Endodermal cell (in vitro differentiated cells): ENCODE measurements at places on chromosomes 13 and 19.

- DNase-seq: no peak
These were observed 159.5 kb upstream of the STARD13 start for GRCh38 chr13:33445024-33445423.

DNA sequence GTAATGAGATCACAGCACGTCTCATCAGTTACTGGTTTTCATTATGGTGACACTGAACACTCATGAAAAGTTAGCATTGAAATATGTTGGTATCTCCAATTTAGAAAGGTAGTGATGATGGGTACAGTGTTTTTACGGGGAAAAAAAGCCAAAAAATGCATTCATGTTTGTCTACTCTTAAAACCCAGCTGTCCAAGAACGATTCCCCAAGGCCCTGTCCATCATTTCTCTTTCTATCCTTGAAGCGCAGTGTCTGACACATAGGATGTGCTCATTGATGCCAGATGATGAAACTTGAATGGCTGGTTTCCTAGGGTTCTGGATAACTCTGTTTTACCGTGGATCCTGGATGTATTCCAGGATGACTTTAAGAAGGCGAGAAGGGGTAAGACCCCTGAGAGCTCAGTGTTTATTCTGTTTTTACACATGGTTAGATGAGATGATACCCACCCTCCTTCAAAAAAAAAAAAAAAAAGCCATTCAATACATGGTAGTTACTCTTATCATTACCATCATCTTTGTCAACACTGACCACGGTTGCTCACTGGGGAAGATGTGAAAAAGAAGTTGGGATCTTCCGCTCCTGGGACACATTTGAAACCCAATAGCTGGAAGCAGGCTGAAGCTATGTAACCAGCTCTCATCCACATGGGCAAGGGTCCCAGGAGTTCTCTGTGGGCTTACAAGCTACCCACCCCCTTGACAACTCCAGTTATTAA, 22.5 kb downstream of the SERP2 start:
- no peak for DNase-seq

DNA sequence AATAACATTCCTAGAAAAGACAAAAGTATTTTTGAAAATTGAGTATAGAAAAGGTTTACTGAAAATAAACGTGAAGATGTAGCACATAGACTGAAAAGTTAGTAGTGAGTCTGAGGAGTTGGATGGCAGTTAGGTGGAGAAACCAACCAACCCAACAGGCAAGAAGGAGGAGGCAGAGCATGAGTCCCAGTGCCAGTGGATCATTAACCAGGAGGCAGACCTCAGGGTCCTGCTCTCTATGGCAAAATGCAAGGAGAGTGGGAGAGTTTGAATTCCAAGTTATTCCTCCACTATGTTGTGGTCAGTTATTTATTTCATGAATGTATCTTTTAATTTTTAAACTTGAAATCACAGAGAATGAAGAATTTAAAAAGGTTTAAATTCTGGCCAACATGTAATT, 446.4 kb downstream of the GPC6 start:
- no peak for DNase-seq

GRCh38 chr13:103218253-103218652, 152.0 kb upstream of the SLC10A2 start:
- DNase-seq: no peak

GRCh38 chr13:58617880-58618665, 986.5 kb downstream of the PCDH17 start:
- DNase-seq: no peak

GRCh38 chr19:4069331-4069959, 2.7 kb upstream of the ZBTB7A start:
- DNase-seq: peak; percentile 50

GRCh38 chr13:51523082-51523518, 61.2 kb upstream of the WDFY2 start:
- DNase-seq: no peak

DNA sequence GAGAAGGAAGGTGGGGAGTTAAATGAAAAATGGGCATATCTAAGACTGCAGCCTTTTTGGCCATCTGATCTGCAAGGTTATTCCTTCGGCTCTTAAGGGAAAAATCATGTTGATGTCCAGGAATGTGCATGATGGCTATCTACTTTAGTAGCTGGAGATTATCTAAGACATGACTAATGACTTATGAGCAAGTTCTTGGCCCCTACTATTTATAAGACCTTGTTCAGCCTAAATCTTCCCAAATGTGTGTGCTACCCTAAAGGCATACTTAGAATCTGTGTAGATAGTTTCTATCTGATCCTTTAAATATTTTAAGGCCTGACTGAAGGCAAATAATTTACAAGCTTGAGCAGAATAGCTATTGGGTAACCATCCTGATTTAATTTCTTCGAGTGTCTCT, 41.8 kb upstream of the CD177 start:
- no peak for DNase-seq

GRCh38 chr19:17469092-17469480, 1.2 kb upstream of the SLC27A1 start:
- no peak for DNase-seq

GRCh38 chr13:103573446-103573845, 507.2 kb upstream of the SLC10A2 start:
- no peak for DNase-seq

GRCh38 chr13:99215184-99215830, 14.7 kb downstream of the UBAC2 start:
- no peak for DNase-seq

DNA sequence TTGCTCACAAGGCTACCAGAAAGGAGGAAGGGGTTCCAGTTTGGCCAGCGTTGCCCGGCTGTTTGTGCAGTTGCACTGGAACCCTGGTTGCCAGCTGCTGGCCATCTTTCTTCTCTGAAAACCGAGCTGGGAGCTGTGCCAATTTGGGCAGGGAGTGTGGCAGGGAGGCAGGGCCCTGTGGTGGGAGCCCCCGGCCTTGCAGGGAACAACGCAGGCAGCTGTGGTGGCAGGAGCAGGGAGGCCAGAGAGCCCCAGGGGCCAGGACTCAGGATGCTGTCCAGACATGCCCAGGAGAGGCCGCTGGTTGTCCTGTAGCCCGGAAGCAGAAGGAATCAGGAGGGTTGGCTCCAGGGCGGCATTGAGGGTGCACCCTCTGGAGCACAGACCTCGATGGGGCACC, 4.8 kb downstream of the KMT5C start:
- DNase-seq: peak; percentile 54

GRCh38 chr19:33048806-33049676, 15.6 kb downstream of the RHPN2 start:
- no peak for DNase-seq

GRCh38 chr19:10403137-10404021, at the start of gene CDC37:
TSS of gene CDC37 (minus strand) at chr19:10403542. CDS start at chr19:10403479, 63 bp downstream.
- peak; percentile 98 for DNase-seq

- no peak for DNase-seq
These were observed 521 bp upstream of the SHISA2 start for GRCh38 chr13:26052337-26052736.

- DNase-seq: peak; percentile 66
These were observed 1.9 kb downstream of the IRF2BP1 start for GRCh38 chr19:45883881-45884681.

GRCh38 chr13:36981156-36981743, 17.9 kb downstream of the ALG5 start:
- no peak for DNase-seq

GRCh38 chr13:79861731-79862130, 380.8 kb downstream of the NDFIP2 start:
- DNase-seq: peak; percentile 58

DNA sequence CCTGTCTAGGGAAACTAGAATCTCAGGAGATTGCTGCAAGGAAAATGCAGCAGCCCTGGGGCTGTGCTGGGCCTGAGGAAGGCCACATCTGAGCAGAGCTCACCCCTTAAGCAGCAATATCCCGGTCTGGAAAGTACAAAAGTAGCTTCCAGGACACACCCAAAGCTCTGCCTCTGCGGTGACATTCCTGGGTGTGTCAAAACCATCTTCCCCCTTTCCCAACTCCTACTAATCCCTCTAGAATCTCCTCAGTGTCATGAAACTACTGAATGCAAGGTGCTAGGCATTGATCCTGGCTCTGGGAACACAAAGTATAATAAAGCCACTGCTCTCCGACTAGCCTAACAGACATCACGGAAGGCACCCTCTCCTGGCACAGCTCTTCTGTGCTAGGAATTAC, 5.0 kb downstream of the PBX4 start:
- no peak for DNase-seq

- DNase-seq: no peak
These were observed 42.3 kb upstream of the GJB6 start for GRCh38 chr13:20274466-20274865.

- DNase-seq: peak; percentile 74
These were observed 4.0 kb downstream of the EMP3 start for GRCh38 chr19:48329167-48329891.

GRCh38 chr13:91212231-91212630, 135.3 kb upstream of the MIR17HG start:
- no peak for DNase-seq

DNA sequence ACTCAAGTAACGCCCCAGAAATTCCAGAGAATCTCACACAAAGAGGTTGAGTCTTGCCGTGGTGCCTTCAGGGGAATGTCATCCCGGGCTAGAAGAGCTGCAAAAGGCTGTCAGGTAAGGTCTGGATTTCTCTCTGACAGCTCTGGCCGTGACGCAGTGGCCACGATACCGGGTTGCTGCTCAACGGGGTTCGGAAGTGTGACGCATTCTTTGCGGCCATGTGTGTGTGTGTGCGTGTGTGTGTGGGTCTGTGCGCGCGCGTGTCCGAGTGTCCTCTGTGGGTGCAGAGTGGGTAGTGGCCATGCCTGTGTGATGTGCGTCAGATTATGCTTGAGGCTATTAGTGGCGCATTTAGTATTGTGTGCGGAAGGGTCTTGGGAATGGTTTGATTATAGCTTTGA, 306 bp downstream of the ZNF540 start:
- no peak for DNase-seq

- DNase-seq: no peak
These were observed 331.6 kb downstream of the DLEU7 start for GRCh38 chr13:50511877-50512341.

DNA sequence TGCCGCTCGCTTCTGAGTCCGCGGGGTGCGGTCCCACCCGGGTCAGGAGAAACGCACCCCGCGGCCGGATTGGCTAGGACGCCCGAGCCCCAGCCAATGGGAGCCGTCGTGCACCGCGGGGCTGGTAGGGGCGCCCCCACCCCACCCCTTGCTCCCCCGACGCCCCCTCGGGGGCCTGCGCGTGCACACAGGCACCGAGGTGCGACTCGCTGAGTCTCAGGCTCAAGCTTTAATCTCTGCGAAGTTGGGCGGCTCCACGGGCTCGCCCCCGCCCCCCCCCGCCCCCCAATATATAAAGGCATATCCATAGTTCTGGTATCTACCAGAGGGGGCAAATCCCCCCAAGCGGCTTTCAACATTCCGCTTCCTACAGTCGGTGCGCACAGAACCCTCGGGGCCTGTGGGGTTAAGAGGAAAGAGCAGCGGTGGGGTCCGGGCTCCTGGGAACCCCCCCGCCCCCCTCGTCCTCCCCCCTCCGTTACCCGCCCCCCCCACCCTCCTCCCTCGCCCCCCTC, at the start of gene COX6B2:
Gene COX6B2 (minus strand): TSS at position 22 of the 515 bp plus-strand sequence. CDS start 198 bp downstream, outside the sequence.
- no peak for DNase-seq

GRCh38 chr13:44936246-44936645, 53.0 kb downstream of the NUFIP1 start:
- no peak for DNase-seq

- DNase-seq: peak; percentile 73
These were observed 77.2 kb upstream of the PABPC3 start for GRCh38 chr13:25018729-25019115.

DNA sequence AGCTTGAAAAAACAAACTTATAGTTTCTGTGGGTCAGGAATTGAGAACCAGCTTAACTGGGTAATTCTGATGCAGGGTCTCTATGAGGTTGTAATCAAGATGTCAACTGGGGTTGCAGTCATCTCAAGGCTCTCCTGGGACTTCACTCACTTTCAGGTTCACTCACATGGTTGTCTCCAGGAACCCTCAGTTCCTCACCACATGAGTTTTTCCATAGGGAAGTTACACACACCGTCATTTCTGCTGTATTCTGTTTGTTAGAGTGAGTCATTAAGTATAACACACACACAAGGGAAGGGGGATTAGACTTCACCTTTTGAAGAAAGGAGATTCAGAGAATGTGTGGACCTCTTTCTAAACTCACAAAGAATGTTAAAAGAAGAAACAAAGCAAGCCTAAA, 34.9 kb upstream of the MLNR start:
- DNase-seq: no peak

GRCh38 chr13:92232871-92233270, 834.5 kb downstream of the GPC5 start:
- DNase-seq: no peak

DNA sequence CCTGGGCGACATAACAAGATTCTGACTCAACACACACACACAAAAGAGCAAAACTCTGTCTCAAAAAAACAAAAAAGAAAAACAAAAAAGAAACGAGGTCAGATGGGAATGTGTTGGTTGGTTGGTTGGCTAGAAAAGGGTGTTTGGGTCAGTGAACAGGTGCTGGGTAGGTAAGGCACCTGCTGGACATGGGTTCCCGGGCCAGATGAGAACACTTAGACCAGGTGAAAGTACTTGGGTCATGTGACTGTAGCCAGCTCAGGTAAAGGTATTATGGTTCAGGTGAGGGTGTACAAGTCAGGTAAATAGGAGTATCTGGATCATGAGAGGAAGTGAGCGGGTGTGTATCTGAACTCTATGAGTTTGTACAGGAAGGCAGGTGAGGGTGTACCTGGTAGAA, 14.5 kb upstream of the ZNF414 start:
- DNase-seq: no peak

- DNase-seq: no peak
These were observed 40.8 kb downstream of the IER2 start for GRCh38 chr19:13190781-13191540.

DNA sequence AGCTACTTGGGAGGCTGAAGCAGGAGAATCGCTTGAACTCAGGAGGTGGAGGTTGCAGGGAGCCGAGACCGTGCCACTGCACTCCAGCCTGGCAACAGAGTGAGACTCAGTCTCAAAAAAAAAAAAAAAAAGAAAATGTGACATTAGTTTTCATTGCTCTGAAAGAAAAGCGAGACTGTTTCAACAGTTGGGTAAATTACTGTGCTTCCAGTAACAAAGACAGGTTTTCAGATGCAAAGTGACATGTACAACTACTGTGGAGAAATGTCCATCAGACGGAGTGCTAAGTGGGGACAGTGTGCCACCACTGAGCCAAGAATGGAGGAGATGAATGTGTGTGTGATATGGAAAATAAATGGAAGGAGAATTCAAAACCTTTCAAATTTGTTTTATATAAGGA, 24.2 kb upstream of the SLC15A1 start:
- no peak for DNase-seq

DNA sequence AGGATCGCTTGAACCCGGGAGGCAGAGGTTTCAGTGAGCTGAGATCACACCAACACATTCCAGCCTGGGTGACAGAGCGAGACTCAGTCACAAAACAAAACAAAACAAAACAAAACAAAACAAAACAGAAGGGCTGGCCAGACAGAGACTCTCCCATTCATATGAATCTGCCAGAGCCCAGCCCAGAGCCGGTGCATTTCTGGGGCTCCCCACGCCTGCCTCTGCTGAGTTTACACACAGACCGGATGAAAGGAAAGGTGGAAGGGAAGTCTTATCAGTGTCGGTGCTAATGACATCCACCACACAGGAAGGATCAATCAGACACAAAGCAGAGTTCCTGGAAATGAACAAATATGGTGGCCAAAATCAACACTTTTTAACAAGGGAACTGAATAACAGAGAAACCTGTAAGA, 6.8 kb downstream of the TRAPPC6A start:
- DNase-seq: peak; percentile 43
